ENCODE measurements at places on chromosomes 13 and 19.

DNA sequence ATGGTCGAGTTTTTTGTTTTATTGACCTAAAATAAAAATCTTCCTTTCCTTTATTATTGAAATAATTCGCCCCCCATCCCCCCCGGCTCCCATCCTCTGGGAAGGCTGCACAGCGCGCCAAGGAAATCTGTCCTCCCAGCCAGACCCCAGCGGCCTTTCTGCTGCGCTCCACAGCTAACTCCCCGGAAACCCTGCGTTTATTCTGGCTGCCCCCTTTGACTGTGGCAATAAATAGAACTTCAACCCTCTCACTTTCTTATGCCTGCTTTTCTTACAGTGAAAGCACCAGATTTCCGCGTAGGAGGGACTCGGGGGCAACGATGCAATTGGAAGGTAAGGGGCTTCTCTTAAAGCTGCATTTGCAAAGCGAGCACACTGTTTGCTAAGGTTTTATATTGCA lies 9.7 kb upstream of the C19orf12 start:
- no peak for DNase-seq

GRCh38 chr19:3407556-3408516 lies 41.5 kb downstream of the NFIC start:
- DNase-seq = no peak

- peak; percentile 51 for DNase-seq
Measured at GRCh38 chr13:60267498-60268202, 103.9 kb upstream of the DIAPH3 start.

- DNase-seq = no peak
Measured at GRCh38 chr19:48455171-48455907, at the start of gene KCNJ14. Gene KCNJ14 (plus strand): TSS chr19:48455574. CDS start chr19:48461725, 6,151 bp downstream.

DNA sequence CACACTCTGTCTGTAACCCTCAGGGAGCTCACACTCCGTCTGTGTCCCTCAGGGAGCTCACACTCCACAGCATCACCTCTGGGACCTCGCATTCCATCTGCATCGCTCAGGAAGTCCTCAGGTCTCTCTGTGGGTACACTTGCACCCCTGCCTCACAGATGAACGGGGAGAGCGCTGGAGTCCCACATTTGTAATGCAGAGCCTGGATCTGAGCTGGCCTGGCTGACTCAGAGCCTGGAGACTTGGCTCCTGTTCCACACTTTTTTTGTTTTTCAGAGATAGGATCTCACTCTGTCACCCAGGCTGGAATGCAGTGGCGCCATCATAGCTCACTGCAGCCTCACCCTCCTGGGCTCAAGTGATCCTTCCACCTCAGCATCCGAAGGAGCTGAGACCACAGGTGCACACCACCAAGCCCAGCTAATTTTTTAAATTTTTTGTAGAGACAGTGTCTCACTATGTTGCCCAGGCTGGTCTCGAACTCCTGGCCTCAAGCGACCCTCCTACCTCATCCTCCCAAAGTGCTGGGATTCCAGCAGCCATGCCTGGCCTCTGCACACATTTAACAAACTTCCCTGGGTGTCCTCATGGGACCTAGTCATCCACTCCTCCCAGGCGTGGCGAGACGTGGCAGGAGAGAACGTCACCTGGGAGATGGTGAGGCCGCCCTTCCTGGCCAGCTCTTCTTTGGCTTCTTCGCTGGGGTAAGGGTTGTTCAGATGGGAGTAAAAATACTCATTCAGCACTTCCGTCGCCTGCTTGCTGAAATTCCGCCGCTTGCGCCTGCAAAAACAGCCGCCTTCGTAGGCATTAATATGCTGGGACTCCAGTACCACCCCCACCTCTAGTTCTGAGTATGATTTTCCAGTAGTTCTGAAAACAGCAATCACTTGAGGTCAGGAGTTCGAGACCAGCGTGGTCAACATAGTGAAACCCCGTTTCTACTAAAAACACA lies 31.0 kb downstream of the CILP2 start:
- DNase-seq = no peak

- DNase-seq = no peak
Measured at GRCh38 chr19:34888091-34888490, 38.6 kb upstream of the ZNF30 start.

GRCh38 chr19:54189145-54189734 lies at the start of gene MBOAT7:
Gene MBOAT7 (minus strand): TSS chr19:54189580. CDS start chr19:54188508, 1,072 bp downstream.
- no peak for DNase-seq

Data from NCI-H345 (cell line).